Activated gamma-delta T cell treated with anti-CD3 and anti-CD28 coated beads, Interleukin-2, amount 50 U/mL, for 16 hours (primary cell): ENCODE measurements at places on chromosomes 12 and 14.

DNA sequence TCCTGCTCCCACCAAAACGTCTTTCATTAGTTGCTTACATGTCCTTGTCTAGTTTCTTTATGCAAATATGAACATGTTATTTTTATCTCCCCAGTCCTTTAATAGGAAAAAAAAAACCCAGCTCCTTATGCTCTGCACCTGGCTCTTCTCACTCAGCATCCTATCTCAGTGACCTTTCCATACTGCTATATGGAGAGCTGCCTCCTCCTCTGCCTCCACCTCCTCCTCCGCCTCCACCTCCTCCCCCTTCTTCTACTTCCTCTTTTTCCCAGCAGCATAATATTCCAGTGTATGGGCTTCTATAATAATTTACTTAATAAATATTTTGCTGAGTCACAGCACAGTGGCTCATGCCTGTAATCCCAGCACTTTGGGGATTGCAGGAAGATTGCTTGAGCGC, 31.5 kb downstream of the ABCB9 start:
- no peak for DNase-seq

DNA sequence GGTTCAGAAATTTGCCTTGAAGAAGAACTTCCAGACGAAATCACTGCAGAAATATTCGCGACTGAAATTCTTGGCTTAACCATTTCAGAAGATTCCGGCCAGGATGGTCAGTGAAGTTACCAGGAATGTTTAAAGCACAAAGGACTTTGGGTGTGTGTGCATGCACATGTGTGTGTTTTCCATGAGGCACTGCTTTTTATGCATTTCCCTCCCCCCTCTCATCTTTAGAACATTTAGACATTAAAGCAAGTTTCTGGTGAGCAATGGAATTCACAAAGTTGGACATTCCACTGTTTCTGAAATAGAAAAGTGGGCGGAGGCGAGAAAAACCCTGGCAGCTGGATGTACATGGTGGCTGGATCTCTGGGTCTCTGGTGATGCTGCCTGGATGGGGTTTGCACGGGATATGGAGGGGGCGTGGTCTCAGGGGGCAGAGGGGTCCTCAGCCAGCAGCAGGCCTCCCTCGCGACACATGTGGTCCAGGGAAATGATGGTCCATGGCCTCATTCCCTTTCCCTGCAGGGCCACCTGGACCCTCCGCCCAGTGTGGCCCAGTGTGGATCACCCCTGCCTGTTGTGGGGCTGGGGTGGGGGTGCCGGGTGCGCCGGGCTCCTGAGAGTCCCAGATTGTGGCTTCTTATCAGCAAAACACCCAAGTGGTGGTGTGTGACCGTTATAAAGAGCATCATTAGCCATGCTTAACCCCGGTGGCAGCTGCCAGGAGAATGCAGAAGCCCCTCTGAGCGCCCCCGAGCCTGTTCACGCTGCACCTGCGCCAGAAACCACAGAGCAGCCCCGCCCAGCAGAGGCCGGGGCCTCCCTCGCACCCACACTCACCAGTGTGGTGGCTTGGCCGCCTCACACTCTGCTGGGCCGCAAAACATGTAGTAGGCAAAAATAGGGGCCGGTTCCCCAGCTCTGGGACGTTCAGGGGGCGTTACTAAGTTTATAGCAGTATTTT, 17.8 kb upstream of the BCL7A start:
- no peak for DNase-seq

DNA sequence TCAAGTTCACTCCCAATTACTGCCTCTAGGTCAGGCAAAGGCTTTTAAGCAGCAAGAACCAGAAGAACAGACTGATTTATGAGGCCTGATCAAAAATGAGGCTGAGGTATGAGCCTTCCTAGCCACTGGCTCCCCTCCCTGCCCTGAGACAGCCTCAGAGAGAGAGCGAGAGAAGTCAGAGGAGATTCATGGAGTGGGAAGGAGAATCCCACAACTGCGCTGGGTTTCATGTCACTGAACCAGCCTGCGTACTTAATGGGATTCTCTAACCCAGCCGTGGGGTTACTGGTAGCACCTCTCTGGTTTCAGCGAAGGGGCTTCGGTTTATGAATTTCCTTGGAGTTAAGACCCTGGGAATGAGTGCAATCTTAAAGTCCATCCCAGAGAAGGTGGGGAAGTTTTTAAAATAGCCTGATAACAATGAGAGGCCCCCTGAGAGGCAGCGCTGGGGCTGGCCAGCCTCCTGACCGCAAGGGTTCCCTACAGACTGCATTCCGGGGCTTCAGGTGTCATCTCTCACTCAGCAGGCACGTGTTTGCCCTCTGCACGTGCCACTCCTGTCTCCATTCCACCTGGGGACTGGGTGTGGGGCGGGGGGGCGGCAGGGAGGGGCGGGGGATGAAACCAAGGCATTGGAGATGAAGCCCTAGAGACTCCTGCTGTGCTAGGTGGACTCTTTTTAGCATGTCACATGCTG, 6.1 kb upstream of the GPRC5A start:
- DNase-seq: no peak

- no peak for DNase-seq
Observed at GRCh38 chr12:70644861-70645260, 7.6 kb upstream of the PTPRB start.

DNA sequence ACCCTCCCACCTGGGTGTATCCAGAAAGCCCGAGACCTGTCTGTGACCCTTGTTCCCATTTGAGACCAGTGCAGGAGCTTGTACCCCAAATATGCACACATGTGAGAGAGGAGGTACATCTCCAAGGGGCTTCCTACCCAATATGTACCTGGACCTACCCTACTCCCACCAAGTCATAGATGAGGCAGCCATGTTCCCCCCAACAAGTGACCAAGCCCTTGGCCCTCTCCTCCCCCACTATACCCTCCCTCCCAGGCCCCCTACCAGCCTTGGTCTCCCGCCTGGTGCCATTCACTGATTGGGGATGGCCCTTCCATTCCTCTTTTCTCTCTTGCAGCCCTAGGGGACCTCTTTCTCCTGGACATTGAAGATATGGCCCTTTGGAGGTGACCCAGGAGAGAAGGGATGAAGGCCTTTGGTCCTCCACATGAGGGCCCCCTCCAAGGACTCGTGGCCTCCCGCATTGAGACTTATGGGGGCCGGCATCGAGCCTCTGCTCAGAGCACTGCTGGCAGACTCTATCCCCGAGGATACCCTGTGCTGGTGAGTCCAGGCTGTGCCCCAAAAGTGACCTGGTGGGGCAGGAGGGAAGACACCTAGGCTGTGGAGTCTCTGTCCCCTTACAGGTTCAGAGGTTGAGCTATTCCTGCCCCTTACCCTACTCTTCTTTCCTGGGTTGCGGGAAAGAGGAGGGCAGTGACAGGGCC, 1.5 kb downstream of the PLEKHG6 start:
- no peak for DNase-seq

GRCh38 chr12:127909041-127909440, 357.9 kb upstream of the TMEM132C start:
- DNase-seq: no peak

DNA sequence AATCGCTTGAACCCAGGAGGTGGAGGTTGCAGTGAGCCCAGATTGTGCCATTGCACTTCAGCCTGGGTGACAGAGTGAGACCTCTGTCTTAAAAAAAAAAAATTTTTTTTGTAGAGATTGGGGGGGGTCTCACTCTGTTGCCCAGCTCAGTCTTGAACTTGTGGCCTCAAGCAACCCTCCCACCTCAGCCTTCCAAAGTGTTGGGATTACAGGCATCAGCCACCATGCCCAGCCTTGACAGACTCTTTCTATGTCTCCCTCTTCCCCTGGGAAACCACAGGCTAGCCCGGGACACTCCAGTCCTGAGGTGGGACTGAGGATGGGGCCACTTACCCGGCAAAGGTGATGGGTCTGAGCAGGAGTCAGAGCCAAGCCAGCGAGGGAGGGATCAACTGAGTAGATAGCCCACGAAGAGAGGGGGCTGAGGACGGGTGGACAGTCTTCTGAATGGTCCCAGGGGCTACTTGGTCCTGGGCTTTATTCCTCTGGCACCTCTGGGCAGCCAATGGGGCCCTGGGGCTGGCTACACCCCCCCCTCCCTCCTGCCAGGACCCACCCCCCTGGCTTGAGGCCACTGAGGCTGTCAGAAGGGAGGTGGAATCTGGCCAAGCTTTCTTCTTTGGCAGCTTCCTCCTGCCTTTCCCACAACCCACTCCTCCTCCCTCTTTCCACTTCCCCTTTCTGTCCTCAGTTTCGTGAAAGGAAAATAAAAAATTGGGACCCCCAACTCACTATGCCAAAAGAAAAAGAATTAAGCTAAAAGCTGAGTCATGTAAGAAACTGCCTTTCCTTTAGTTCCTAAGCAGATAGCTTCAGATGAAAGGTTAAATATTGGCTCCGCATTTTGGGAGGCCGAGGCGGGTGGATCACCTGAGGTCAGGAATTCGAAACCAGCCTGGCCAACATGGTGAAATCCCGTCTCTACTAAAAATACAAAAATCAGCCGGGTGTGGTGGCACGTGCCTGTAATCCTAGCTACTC, at the start of gene SDS:
TSS of gene SDS (minus strand) at position 453 of the 981 bp plus-strand sequence. CDS start 4,179 bp downstream, outside the sequence.
- DNase-seq: no peak

GRCh38 chr14:96797582-96798349, 584 bp downstream of the VRK1 start:
- peak; percentile 2 for DNase-seq

DNA sequence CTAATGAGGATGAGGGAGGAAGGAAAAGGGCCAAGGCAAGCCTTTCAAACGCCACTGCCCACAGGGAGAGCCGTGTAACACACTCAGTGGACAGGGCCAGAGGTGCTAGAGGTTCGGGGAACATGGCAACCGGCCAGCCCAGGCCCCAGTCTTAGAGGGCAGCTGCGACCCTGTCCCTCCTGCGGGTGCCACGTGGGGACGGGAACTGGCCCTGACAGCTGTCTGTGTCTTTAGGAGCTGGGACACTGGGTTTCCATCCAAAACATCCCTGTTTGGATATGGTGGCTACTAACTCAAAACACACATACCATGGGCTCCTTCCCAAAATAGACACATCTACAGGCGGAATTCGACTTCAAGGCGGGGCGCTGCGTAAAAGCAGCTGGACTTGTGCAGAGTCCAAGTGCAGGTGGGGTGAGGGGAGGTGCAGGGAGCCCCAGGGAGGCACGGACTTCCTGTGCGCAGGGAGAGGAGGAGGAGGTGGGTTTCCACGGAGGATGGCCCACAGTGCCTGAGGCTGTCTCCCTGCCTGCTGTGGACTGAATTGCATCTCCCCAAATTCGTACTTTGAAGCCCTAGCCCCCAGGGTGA, 184.7 kb downstream of the PIWIL1 start:
- no peak for DNase-seq

GRCh38 chr14:55411426-55412389, at the start of gene ATG14:
ATG14 (minus strand) TSS chr14:55411830; CDS start chr14:55411822, 8 bp downstream.
- peak; percentile 68 for DNase-seq

GRCh38 chr14:95413289-95414215, 93.8 kb upstream of the CLMN start:
- no peak for DNase-seq

DNA sequence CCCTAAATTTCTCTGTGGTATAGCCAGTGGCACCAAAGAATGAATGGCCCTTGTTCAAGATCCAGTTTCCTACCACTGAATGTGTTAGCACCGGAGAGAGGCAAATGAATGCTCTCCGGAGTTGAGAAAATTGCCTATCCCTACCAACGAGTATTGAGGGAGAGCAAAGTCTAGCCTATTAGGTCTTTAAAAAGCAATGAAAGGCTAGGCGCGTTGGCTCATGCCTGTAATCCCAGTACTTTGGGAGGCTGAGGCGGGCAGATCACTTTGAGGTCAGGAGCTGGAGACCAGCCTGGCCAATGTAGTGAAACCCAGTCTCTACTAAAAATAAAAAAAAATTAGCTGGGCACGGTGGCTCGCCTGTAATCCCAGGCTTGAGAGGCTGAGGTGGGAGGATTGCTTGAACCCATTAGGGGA, 898 bp upstream of the RAB15 start:
- no peak for DNase-seq

- DNase-seq: no peak
Observed at GRCh38 chr12:8453796-8454195, 2.0 kb upstream of the CLEC6A start.

GRCh38 chr12:87756721-87757120, 272.5 kb downstream of the C12orf50 start:
- no peak for DNase-seq

GRCh38 chr14:26199590-26200370, 398.1 kb downstream of the NOVA1 start:
- no peak for DNase-seq

DNA sequence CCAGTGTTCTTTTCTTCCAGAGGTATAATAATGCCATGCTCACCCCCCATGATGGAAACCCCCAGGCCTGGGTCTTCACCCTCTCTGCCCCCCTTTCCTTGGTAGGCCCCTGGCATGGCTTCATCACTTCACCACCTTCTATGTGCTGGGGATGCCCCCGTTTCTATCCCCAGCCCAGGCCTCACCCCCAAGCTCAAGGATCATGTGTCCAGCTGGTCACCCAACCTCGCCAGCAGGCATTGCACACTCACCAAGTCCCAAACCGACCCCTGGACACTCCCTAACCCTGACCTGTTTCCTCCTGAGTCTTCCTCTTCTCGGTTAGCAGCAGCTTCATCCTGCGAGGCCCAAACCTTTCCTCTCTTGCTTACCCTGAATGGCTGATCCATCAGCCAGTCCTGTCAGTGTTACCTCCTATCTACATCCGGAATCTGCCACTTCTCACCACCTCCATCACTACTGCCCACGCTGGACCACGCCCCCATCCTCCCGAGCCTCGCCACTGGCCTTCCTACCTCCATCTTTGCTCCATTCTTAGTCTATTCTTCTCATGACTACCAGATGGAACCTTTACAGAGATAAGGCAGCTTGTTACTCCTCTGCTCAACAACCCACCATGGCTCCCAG, 69.0 kb downstream of the MVK start:
- no peak for DNase-seq

- no peak for DNase-seq
Observed at GRCh38 chr14:56903304-56903969, 93.2 kb upstream of the OTX2 start.

GRCh38 chr14:84657911-84658310, 872.0 kb upstream of the FLRT2 start:
- DNase-seq: no peak

DNA sequence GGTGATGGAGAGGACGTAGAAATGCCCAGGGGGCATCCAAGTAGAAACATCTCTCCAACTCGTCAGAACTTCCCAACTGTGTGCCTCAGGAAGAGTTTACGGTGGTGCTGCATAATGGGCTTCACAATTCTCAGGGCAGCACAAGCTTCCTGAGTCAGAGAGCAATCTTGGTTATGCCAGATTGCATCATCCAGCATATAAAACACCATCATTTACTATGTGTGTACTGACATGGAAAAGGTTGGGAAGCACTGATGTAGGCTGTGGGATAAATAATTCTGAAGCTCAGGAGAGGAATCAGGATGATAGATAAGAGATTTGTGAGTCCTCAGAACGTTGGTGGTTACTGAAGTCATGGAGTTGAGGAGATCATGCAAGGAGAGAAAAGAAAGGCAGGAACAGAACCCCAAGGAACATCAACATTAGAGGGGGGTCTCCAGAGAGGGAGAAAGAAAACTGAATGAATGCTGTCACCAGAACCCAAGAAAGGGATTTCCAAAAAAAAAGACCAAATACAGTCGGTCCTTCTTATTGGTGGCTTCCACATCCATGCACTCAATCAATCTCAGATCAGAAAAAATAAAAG, 4.7 kb upstream of the NCKAP5L start:
- DNase-seq: no peak

- DNase-seq: no peak
Observed at GRCh38 chr12:20248646-20249045, 119.7 kb upstream of the PDE3A start.
